A549 treated with GW870086 at 1 μM for 4 hours (cell line): ENCODE measurements at places on chromosomes 7 and 10. TPM values are rescaled to one million over a fixed set of nuclear protein-coding genes. Genes with fewer than 3 reads are reported as not detected.

The OR2A1 gene
- total RNA-seq = not detected in 5 replicates

The AGAP4 gene
- 4.5 to 10.7 TPM (median 9.0 TPM) in 5 replicates for total RNA-seq

The CCNY gene
- 47.2 to 56.9 TPM (median 47.9 TPM) in 5 replicates for total RNA-seq

The DOCK4 gene
- 3.2 to 6.5 TPM (median 5.8 TPM) in 5 replicates for total RNA-seq

The ZNRF2 gene
- 5.2 to 6.7 TPM (median 6.1 TPM) in 5 replicates for total RNA-seq
